ENCODE measurements at places on chromosomes 3 and 15. TPM values are rescaled to one million over a fixed set of nuclear protein-coding genes. Genes with fewer than 3 reads are reported as not detected.

VEPH1 gene
- total RNA-seq: 0.22 TPM

AEN gene
- 4.0 TPM for total RNA-seq

PSMD2 gene
- 230 TPM for total RNA-seq

FOXB1 gene
- not detected for total RNA-seq

EFHB gene
- total RNA-seq: 0.26 TPM

SAMD7 gene
- total RNA-seq: not detected

TMC3 gene
- total RNA-seq: not detected

MINDY4B gene
- total RNA-seq: not detected

GTPBP8 gene
- 20.7 TPM for total RNA-seq

TMCO5A gene
- total RNA-seq: not detected

- DNase-seq: no peak
Observed at GRCh38 chr15:98530570-98530969, 117.8 kb upstream of the IGF1R start.

DNA sequence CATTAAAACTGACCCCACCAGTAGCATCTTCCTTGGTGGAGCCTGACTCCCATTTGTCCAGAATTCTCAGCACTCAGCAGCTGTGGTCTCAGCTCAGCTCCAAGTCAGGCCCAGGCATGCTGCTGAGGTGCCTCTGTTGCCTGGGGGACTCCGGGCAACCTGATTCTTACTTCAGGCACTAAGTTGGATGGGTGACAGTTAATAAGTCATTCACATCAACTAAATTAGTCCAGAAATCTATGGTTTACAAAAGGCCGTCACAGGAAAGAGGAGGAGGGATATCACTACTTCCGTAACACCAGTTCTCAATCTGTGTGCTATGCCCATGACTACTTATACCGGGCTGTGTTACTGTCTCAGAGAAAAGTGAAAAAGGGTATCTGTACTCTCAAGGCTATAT is 310.2 kb downstream of the SATB1 start:
- DNase-seq: no peak

DNA sequence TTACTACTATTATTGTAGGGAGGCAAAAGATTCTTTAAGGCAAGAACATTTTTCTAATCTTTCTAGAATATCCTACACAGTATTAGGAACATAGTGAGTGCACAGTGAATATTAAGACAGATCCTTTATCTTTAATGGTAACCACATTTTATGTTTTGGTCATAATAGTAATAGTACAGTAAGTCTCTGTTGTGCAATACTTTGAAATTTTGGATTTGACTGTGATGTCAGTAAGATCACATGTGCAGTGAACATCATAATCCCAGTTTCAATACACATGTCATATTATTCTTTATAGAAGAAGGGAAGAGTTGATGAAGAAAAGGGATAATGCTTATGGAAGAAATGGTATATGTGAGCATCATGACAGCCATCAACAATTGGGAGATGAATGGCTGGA is 10.7 kb downstream of the STT3B start:
- no peak for DNase-seq

DNA sequence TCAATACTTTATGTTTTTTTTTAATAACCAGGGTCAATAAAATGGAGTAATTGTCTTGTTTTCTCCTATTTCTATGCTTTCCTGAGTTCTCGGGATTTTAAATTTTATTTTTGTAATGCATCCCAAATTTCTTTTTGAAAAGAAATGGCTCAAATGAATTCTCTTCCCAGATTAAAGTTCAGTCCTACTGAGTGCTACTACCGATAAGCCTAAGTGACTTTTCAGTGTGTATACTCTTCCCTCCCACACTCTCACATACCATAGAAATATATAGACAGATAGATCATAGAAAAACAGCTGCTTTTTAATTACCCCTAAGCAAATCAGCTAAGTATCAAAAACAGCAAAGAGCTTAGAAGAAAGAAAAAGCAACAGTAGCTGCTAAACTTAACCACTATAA is 1.5 kb downstream of the SERPINI1 start:
- DNase-seq: no peak

GRCh38 chr3:58052373-58053273 is 44.4 kb downstream of the FLNB start:
- peak; percentile 83 for DNase-seq

GRCh38 chr3:94460931-94461330 is 398.1 kb downstream of the NSUN3 start:
- no peak for DNase-seq

- no peak for DNase-seq
Observed at GRCh38 chr15:62880278-62880677, 162.3 kb upstream of the TPM1 start.

GRCh38 chr15:73908030-73908821 is 18.0 kb upstream of the LOXL1 start:
- DNase-seq: peak; percentile 96

DNA sequence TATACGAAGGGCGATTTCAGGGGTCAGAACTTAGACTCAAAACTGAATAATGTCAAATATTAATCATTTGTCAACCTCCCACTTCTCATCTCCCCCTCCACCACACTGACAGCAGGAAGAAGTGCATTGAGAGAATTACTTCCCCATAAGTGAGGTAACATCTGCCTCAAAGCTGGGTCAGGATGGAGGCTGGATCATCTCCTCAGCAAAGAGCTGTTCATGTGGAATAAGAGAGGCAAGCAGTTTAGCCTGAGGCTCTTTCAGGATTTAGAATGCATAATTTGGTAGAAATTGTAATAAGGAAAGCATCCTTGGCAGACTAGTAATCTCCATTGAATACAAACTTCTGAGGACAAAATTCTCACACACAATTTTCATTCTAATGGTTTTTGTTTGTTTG is 512.1 kb downstream of the ROBO1 start:
- no peak for DNase-seq

DNA sequence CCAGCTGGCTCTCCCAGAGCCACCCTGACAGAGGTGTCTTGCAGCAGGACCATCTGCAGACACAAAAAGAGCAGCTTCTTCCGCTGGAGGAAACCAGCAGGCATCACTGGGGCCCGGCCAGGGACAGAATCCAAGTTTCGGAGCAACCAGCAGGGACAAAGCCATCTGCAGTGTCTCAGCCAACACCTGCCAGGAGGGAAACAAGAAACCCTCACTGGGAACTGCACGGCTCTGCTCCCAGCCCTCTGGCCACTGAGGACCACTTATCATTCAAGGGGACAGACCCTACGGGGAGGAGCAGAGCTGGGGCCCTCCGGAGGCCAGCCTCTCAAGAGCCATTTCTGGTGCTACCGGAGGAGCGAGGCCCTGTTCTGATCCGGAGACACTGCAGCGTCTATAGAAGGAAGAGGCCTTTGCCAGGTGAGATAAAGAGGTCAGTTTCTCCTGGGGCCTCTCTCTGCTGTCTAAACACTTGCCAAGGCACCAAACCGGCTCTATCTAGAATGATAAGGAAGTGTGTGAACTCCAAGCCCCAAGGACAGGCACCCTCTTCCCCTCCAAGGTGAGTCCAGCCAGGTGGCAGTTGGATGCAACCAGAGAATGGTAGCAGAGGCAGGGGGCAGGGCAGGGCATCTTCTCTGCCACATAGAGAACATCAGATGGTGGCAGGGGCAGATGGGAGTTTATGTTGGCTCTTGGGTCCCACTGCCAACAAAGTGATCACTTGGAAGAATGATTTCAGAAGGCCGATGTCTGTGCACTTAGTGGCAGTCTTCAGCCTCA is 89.0 kb downstream of the CHSY1 start:
- DNase-seq: peak; percentile 93

DNA sequence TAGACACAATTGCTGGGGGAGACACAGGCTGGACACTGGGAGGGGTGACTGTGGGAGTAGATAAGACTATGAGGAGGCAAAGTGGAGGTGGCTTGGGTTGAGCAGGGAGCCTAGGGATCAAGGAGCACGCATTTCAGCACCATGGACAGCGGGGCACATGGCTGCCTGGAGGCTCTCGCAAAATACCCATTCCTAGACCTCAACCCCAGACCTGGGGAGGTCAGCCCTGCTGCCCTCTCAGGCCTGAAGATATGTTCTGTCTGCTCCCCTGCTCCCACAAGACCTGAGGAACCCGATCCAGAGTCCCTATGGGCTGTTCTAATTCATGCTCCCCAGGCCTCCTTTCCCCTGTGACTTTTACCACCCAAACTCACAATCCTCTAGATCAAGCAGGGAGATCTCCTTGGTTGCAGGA is 16.0 kb upstream of the CPEB1 start:
- peak; percentile 44 for DNase-seq

DNA sequence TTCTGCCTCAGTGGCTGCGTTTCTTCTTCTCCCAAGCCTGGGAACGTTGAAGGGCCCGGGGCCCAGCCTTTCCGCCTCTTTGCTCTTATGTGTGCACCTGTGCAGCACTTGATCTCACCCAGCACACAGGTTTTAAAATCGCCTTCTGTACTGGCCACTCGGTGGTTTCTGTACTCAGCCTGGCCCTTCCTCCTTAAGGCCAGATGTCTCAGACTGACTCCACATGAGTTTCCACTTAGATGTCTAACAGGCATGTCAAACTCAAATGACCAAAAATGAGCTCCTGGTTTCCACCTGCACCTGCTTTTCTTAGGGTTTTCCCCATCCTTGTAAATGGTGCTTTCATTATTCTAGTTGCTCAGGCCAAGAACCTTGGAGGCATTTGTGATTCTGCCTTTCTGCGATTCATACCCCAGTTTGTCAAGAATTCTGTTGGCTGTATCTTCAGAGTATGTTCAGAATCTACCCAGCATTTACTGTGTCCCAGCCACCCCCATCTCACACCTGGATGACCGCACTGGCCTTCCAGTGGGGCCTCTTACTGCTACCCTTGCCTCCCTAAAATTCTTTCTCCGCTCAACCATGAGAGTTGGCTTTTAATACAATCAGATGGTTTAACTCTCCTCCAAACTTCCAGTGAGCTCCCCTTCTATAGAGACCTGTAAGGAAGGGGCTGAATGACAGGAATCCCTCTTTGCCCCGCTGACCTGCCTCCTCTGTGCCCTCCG is 2.2 kb upstream of the TRAK1 start:
- DNase-seq: no peak

- no peak for DNase-seq
Observed at GRCh38 chr3:45777746-45778386, 18.5 kb downstream of the SLC6A20 start.

GRCh38 chr15:41512940-41513505 is 604 bp downstream of the LTK start:
- peak; percentile 34 for DNase-seq

DNA sequence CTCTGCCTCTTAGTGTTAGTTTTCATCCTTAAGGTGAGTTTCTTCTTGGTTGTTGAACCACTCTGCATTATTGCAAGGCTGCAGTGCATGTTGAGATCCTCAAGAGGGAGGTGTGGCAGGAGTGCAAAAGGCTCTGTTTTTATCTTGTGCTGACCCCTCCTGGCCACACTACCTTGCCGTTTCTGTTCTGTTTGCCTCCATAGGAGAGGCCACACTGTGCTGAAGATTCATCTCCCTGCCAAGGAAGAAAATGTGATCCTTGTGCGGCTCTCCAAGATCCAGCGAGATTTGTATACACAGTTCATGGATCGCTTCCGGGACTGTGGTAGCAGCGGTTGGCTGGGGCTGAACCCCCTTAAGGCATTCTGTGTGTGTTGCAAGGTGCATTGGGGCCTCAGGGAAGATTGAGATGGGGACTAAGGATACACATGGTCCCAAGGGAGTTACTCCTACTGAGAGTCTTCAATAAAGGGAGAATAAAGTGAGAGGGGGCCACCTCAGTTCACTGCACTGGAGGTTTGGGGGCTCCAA is 33.0 kb upstream of the TEX264 start:
- no peak for DNase-seq

DNA sequence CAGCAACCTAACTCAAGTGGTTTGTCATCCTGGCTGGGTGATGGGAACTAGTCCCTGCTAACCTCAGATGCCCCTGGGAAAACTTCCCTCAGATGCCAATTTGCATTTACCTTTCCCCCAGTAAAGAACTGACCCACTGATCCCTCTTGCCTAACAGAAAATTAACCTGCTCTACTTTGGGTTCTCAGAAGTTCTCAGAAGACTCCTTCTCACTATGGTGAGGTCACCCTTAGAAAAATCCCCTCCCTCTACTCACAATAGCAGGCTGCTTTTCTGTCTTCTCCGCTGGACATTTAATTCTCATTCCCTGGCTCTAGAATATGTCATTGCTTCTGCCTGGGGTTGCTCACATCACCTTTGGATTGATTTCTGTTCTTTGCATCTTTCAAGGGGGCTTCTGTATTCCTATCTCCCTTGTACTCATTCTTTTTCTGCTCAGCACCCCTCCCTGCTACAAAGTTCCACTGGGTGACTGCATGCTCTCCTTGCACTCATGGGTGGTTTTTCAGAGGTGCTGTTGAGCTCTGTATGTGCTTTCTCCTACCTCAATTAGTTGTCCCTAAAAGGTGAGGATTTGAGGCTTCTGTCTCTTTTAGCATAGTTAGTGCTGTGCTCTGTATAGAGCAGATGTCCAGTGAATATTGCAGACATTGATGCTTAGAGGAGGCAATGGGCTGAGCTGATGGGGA is 869 bp downstream of the PLA1A start:
- DNase-seq: no peak

GRCh38 chr3:17730318-17730967 is 12.0 kb downstream of the TBC1D5 start:
- no peak for DNase-seq

DNA sequence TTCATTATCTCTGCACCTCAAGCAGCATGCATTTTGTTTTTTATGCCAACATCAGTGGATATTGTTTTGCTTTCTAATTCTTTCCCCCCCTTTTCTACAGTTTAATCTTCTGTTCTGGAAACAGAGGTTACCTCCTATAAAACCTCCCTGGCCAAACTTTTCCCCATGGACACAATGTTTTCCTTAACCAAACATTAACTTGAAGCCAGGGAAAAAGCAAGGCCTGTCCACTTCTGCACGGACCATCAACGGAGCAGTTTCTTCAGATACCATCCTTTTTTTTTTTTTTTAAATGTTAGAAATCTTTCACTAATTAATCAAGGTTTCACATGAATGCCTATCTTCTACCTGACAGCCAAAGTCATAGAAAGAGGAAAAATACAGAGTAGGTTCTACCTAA is 127.0 kb downstream of the ADAMTS9 start:
- DNase-seq: no peak

DNA sequence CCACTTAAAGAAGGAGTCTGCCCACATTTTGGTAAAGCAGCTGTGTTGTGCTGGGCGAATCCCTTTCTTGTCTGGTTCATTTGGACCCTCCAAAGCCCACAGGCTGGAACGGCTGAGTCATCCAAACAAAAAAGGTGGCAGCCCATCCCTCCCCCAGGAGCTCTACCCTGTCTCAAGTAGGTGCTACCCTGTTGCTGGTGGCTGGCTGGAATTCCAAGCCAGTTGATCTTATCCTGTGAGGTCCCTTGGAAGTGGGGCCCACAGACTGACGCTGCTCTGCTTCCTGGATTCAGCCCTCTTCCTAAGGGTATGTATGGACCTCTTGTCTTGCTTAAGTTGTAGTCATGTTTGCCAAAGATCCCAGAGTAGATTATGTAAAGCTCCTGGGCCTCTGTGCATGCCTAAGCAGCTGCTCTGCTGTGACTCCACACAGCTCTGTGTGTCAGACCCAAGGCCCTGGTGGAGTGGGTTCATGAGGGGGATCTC is 44.5 kb downstream of the CCR1 start:
- no peak for DNase-seq

DNA sequence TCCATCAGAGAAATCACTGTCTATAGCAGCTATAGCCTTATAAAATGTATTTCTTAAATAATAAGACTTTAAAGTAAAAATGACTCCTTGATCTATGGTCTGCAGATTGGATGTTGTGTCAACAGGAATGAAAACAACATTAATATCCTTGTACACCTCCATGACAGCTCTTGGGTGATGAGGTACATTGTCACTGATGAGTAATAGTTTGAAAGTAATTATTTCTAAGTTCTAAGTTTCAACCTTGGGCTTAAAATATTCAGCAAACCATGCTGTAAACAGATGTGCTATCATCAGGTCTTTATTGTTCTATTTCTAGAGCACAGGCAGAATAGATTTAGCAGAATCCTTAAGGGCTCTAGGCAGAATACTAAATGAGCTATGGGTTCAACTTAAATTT is 568.2 kb upstream of the BCHE start:
- DNase-seq: no peak

Measured in right cardiac atrium (tissue), 5 donors.